ENCODE measurements at places on chromosomes 13 and 19.

DNA sequence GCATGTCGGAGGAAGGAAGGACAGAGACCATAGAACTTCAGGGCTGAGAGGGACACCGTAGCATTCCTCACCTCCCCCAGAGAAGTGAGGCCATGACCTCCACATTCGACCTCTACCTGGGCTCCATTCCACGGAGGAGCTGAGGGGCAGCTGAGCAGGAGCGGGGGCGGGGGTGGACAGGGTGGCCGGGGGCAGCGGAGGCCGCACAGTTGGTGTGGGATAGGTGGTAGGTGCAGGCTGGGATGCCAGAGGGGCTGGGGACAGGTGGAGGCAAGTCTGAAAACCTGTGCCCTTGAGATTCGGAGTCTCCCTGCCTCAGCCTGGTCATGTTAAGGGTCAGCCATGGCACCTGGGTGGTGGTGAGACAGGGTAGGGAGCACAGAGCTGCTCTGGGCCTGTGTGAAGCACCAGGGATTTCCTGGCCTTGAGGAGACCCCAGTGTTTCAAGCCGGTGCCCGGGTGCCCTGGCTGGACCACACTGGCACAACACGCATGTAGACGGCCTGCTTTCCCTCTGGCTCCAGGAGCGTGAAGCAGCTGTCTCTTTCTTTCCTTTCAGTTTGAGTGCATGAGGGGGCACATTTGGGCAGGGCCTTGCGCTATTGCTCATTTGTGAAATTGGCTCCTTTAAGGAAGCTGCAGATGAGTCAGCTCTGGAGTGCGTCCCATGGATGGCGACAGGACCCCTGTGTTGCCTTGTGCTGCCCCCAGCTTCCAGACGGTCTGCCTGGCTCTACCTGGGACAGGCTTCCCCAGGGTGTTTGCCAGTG lies 51.8 kb downstream of the TSSK6 start:
- DNase-seq, result peak; percentile 75

DNA sequence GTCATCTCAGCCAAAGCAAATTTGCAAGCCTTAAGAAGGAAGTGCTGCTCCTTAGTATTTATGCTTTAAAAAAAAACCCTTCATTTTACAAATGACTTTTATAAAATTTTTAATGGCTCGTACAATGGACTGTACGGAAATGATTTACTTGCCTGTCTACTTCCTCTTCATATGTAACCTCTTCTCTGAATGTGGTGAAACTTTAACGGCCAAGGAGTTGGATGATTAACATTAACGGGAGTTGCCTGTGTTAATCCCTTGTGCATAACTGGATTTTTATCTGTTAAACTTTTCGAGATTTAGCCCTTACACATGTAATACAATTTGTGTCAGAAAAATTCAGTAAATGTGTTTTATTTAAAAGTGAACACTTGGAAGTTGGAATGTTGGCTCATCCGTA lies 429.4 kb downstream of the TBC1D4 start:
- DNase-seq, result no peak

GRCh38 chr13:31018511-31018910 lies 86.1 kb downstream of the TEX26 start:
- no peak for DNase-seq

GRCh38 chr19:15340086-15340485 lies 7.7 kb upstream of the BRD4 start:
- DNase-seq, result no peak

- no peak for DNase-seq
These were observed 128.1 kb downstream of the KL start for GRCh38 chr13:33144358-33144784.

GRCh38 chr13:24043590-24044350 lies 116.8 kb upstream of the SPATA13 start:
- no peak for DNase-seq

GRCh38 chr19:6672693-6673290 lies 2.8 kb upstream of the TNFSF14 start:
- DNase-seq, result no peak

- no peak for DNase-seq
These were observed 744 bp upstream of the ZNF584 start for GRCh38 chr19:58407658-58408151.

- DNase-seq, result no peak
These were observed 15.5 kb downstream of the MCF2L start for GRCh38 chr13:112984501-112984900.

DNA sequence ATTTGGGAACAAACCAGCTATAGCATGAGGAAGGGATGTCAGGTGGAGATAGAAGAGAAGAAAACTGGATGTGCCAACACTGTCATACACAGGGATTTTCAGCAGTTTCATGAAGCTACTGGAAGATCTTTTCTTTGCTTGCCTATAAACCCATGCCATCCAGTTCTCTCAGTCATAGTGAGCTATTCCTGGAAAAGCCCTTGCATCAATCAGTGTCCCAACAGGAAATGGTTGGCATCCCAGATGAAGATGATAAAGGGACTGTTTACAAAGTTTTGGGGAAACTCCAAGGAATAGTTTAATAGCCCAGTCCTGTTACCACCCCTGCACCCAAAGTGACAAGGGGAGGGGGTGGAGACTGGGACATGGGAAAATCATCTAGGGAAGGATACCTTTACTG lies 58.5 kb upstream of the ARGLU1 start:
- no peak for DNase-seq

DNA sequence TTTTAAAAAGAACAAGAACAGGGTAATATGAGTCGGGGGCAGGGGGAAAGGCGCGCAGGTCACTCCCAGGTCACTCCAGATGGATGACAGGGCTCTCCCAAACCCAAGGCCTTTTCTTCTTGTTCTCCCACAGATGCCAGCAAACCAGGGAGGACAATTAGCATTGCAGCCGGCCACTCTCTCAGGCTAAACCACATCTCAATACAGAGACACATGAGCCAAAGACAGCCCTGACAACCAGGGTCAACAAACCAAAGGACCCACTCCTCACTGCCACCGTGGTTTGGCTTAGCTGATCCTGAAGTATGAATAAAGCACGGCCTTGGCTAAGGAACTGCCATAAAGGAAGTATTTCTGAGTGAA lies 47.3 kb downstream of the LATS2 start:
- no peak for DNase-seq

- DNase-seq, result no peak
These were observed 36.0 kb downstream of the BICRA start for GRCh38 chr19:47644743-47645482.

DNA sequence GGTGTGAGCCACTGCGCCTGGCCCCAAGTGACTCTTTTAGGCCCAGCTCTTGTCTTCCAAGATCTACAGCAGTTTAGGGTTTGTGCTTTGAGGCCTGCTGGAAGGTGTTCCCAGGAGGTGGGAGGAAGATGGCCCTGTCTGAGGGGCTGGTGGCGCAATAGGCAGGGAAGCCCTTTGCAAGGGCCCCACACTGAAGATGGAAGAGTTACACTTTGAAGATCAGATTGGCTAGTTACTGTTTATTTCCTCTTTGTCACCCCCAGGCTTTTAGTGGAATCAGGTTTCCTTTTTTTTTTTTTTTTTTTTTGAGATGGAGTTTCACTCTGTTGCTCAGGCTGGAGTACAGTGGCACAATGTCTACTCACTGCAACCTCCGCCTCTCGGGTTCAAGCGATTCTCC lies 1.9 kb upstream of the RABAC1 start:
- no peak for DNase-seq

GRCh38 chr13:47004027-47004426 lies 107.2 kb upstream of the HTR2A start:
- DNase-seq, result peak; percentile 22

DNA sequence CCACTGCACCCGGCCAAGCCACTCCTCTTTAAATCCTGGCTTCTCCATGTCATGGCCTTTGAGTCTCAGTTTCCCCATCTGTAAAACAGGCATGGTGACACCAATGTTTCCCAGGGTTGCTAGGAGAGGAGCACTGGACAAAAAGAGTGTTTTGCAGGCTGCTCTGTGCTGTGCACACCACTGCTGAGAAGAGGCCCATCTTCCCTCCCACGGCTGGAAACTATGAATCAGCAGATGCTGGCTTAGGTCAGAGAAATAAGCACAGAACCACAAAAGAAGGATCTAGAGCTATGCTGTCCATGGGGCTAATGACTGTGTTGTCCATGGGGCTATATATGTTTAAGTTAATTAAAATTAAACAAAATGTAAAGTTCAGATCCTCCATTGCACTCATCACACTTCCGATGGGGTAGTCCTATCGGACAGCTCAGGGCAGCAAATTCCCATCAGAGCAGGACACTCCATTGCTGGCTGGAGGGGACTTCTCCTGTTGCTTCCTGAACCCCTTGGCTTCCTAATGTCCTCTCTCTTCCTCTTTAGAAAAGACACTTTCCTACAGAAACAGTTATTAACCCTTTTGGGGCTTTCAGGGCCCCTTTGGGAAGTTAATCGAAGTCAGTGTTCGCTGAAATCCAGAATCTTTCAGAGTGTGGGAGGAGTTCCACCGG lies 37.1 kb downstream of the TSHZ3 start:
- peak; percentile 90 for DNase-seq

DNA sequence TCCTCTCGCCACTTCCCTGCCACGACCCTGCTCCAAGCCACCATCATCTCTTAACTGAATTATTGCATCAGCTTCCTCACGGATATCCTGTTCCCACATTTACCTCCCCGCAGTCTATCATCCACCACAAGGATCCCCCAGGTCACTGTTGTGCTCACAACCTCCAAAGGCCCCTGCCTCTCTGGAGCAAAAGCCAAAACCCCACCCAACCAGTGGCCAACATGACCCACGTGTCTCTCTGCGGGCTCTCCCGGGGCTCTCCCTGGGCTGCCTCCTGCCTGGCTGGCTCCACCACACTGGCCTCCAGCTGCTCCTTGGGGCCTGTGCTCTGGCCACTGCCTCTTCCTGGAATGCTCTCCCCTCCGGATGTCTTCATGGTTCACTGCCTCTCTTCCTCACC lies 809.3 kb downstream of the UQCRFS1 start:
- DNase-seq, result no peak

GRCh38 chr13:99196466-99197116 lies 4.1 kb upstream of the UBAC2 start:
- DNase-seq, result no peak

GRCh38 chr13:106915146-106915545 lies 347.2 kb upstream of the ARGLU1 start:
- no peak for DNase-seq

- DNase-seq, result no peak
These were observed 10.0 kb downstream of the AKAP8 start for GRCh38 chr19:15369594-15369891.

DNA sequence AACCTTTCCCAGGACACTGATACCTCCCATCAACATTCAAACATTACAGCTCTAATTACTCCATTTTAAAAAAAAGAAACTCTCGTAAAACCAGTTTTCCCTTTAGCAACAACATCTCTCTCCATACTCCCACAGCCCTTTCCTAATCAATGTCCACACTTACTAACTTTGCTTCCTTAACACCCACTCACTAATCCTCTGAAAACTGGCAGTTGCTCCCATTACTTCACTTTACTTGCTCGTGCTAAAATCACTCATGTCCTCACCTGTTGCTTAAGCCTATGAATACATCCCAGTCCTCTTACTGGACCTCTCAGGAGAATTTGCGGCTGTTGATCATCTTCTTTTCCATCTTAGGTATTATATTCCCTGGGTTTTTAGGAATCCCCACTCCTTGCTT lies 44.8 kb downstream of the RBM26 start:
- no peak for DNase-seq

Measured in fibroblast of skin of right biceps (primary cell).